ACHN (cell line): ENCODE measurements at places on chromosomes 12 and 14.

DNA sequence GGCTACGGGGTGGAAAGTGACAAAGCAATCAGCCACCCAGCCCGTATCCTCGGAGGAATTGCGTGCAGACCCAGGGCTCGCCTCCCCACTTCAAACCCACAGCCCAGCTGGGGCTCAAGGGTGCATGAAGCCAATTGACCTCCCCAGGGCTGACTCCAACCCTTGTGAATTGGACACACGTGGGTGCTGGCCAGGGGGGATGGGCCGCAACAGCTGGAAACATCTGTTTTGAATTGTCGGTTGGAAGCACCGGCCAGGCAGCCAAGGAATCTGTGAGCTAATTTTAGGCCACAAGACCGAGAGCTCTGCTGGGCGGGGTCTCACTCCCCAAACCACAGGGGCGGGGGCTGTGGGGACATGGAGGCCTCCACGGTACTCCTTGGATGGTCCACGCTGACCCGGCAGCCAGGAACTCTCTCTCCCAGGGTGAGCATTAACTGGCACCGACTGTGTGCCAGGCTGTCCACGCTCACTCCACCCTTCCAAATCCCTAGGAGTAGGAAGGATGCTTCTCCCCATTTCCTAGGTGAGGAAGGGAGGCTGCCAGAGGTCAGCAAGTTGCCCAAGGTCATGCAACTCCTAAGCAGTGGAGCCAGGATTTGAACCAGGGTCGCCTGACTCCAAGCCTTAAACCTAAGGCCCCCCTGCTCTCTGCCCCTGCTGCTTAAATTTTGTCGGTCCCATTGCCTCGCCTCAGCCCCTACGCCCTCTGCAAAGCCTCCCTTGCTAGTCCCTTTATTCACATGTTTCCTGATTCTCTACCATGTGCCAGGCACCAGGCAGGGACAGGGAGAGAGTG is 11.9 kb upstream of the TMEM119 start:
- DNase-seq, result no peak

GRCh38 chr12:122518908-122519307 is 7.8 kb downstream of the RSRC2 start:
- no peak for DNase-seq

DNA sequence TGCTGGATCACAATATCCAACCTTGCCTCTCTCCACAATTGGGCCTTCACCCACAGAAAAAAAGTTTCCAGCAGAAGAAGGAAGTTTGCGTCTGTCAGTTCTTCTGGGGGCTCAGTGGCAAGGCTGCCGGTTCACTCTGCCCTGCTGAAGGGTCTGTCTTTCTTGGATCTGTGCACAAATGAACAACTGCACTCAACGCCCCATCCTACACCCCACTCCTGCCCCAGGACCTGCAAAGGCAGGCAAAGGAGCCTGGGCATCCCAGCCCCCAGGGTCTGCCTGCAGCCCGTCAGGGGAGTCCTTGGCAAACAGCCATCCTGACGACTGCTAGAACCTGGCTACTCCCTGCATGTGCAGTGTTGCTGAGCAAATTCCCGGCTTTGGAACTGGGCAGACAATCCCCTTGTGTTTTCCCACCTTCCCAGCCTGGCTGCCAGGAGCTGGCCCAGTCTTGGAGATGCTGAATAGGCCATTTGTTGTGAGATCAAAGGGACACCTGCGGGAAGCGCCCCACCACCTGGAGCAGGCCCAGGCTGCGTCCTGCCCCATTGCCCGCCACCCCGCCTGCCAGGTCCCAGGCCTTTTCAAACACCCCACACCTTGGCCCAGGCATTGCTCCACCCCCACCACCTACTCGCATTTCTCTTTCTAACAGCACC is 311.9 kb downstream of the BCL11B start:
- DNase-seq, result no peak

- DNase-seq, result no peak
Measured at GRCh38 chr12:64323006-64323405, 67.6 kb downstream of the C12orf56 start.

GRCh38 chr12:50221228-50222008 is 54.2 kb upstream of the CERS5 start:
- DNase-seq, result no peak

DNA sequence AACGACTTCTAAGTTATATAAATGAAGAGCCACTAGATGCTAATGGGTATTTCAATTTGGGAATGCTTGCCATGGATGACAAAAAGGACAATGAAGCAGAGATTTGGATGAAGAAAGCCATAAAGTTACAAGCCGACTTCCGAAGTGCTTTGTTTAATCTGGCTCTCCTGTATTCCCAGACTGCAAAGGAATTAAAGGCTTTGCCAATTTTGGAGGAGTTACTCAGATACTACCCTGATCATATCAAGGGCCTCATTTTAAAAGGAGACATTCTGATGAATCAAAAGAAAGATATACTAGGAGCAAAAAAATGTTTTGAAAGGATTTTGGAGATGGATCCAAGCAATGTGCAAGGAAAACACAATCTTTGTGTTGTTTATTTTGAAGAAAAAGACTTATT is 52.8 kb downstream of the TMTC3 start:
- no peak for DNase-seq

DNA sequence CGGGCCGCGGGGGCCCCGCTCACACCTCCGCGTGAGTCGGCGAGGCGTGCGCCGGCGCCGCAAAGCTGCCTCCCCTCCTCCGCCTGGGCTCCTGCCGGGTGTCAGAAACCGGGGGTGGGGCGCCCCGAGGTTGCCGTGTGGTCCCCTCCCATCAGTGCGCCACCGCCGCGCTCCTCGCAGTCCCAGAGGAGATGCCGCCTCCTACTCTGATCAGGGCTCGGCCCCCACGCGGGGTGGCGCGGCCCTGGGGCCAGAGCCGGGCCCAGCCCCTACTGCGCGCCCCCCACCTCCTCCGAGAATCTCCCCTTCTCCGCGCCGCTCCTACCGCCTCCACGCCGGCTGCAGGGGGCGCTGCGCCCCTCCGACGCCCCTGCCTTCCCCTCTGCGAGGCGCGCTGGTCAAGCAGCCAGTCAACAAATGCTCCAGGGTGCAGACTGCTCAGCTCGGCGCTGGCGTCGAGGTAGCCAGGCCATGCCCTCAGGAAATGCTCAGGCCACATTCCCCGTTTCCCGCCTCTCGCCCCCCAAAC is 467 bp upstream of the JAG2 start:
- peak; percentile 8 for DNase-seq

DNA sequence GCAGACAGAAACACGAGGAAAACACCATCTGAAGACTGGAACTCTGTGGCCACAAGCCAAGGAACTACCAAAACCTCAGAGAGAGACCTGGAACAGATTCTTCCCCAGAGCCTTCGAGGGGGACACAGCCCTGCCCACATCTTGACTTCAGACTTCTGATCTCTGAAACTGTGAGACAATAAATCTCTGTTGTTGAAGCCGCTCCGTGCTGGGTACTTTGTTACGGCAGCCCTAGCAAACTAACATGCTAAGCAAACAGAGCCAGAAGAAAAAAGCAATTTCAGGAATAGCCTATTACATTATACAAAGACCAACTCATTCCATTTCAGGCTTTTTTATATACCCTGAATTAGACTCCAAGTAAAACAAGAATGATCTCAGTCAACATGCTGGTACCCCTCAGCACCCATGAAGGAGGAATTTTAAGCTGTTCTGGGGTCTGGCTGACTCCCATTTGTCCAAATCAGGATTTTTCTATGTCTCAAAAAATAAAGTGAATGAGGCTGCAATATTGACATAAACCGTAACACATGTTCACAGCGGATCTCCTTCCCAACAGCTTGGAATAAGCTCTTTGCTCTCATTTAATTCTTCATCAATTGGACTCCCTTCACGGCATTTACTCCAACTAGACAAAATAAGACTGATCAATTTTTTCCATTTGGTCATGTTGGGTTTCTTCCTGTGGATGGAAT is 190.1 kb downstream of the FOXN3 start:
- DNase-seq, result no peak

DNA sequence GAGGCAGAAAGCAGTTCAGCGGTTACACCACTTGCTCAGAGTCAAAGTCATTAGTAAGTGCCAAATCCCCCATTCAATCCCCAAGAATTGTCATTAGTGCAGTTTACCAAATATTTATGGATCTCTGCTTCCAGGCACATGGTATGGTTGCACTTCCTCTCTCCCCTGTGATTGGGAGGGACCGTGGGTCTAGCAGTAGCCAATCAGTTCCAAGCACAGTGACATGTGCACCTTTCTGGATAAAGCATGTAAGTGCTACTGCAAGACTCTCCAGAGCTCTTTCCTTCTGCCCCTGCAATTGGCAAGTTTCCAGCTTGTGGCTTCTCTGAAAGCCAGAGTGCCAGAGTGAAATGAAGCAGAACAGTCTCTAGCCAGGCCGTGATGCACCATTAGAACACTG is 85.3 kb upstream of the FLRT2 start:
- peak; percentile 76 for DNase-seq

DNA sequence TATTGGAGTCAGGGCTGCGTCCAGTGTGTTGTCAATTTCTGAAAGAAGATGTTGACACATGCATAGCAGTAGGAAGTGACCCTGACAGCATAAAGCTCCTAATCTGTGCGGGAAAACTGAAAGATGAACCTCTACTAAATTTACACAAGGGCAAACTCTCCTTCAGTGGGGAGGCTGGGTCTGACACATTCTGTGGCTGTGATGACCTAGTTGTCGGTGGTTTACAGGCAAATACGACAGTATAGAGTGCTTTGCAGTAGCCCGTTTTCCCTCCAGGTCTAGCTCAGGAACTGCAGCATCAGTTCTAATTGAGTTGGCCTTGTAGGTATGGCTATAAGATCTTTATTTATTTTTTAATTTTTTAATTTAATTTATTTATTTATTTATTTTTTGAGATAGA is 14.8 kb upstream of the GABARAPL1 start:
- DNase-seq, result no peak

- DNase-seq, result no peak
Measured at GRCh38 chr14:98404811-98405210, 867.2 kb downstream of the BCL11B start.

GRCh38 chr12:91189516-91189915 is 6.9 kb upstream of the DCN start:
- peak; percentile 45 for DNase-seq

GRCh38 chr14:77323571-77323970 is 2.7 kb downstream of the GSTZ1 start:
- no peak for DNase-seq

DNA sequence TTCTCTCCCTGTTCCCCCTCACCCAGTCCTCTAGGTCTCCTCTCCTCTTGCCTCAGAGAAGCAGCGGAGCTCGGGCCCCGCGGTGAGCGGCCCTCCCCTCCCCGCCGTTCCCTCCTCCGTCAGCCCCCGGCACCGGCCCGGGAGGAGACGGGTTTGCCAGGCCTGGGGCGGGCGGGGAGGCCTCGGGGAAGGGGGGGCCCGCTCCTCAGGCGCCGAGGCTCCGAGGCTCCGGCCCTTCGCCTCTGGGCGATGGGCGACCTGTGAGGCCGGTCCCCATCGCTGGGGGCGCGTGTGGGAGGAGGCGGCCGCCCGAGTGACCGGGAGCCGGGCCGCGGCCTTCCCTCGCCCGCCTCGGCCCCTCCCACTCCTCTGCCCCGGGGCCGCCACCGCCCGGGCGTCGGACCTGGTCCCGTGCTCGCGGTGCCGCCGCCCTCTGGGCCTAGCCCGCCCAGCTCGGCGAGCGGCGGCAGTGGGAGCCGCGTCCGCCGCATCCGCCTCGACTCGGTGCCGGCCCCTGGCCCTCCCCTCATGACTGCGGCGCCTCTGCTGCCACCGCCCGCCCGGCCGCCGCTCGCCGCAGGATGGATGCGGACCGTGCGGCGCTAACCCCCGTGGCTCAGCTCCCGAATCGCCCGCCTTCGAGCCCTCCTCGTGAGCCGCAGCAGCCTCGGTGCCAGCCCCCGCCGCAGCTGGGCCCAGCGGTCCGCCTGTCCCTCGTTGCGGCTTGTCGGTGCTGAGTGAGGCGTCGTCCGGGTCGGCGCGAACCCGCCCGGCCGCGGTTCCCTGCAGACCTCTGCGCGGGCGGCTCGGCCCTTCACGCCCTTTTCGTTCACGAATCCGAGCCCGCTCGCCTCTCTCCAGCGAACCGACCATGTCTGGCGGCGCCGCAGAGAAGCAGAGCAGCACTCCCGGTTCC is 574 bp downstream of the WNK1 start:
- DNase-seq, result peak; percentile 72

GRCh38 chr14:23569443-23570151 is 2.0 kb upstream of the AP1G2 start:
- DNase-seq, result no peak

DNA sequence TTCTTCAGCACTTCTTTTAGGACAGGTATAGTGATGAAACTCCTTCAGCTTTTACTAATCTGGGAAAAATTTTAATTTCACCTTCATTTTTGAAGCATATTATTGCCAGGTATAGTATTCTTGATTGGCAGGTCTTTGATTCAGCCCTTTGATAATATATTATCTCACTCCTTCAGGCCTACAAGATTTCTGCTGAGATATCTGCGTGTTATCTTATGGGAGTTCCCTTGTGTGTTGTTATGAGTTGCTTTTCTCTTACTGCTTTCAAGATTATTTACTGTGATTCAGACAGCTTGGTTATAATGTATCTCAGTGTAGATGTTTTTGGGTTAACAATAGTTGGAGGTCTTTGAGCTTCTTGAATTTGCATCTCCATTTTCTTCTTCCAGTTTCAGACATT is 87.4 kb downstream of the ATF7IP start:
- no peak for DNase-seq

GRCh38 chr14:95328729-95329503 is 9.2 kb upstream of the CLMN start:
- no peak for DNase-seq

DNA sequence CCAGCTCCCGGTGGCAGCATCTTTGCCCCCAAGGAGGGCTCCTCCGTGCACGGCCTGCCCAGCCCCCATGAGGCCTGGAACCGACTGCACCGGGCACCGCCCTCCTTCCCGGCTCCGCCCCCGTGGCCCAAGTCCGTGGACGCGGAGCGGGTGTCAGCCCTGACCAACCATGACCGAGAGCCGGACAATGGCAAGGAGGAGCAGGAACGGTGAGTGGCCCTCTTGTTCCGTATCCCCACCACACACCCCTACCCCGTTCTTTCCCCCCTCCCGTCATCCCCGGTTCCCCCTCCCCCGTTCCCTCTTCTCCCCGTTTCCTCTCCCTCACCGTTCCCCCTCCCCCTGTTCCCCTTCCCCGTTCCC is 28.3 kb downstream of the LRCOL1 start:
- DNase-seq, result peak; percentile 52

GRCh38 chr14:38420048-38420447 is 164.2 kb upstream of the CLEC14A start:
- DNase-seq, result no peak

- DNase-seq, result peak; percentile 47
Measured at GRCh38 chr14:58428118-58428683, 682 bp downstream of the KIAA0586 start.

- no peak for DNase-seq
Measured at GRCh38 chr14:93895023-93895604, 32.0 kb upstream of the FAM181A start.

DNA sequence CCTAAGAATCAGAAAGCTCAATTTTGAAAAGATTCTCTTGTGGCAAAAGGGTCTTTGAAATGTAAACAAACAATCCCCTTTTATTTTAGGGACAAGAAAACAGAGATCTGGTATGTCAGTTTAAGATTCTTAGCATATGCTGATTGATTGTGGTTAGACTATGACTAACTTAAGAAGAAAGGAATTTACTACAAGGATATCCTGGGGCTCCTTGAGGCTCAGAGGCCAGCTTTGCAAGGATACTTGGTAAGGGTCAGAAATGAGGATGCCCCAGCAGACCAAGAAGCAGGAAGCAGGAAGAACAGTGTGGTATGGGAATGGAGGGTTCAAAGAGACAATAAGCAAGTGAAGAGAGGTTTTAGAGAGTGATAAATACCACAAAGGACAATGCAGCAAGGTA is 474.6 kb downstream of the ETNK1 start:
- DNase-seq, result no peak

- no peak for DNase-seq
Measured at GRCh38 chr12:132224484-132224883, 80.2 kb downstream of the NOC4L start.
